ENCODE measurements at places on chromosomes 1 and 21.

- DNase-seq: no peak
- H3K4me3 ChIP-seq: no peak overlapping the region
- H3K27me3 ChIP-seq: no peaks in the 10 kb centered on the region
- peaks cover 21% of the 10 kb centered on the region for H3K4me1 ChIP-seq
These were observed 13.0 kb upstream of the GUCA2A start for GRCh38 chr1:42177541-42177981.

GRCh38 chr1:90412563-90412962 is 304.5 kb downstream of the BARHL2 start:
- H3K27me3 ChIP-seq: no peaks in the 10 kb centered on the region
- no peak overlapping the region for H3K27ac ChIP-seq
- DNase-seq: no peak
- H3K4me3 ChIP-seq: no peak overlapping the region
- no peaks in the 10 kb centered on the region for H3K36me3 ChIP-seq
- no peaks in the 10 kb centered on the region for H3K4me1 ChIP-seq

GRCh38 chr1:157585984-157586383 is 11.9 kb downstream of the FCRL4 start:
- no peaks in the 10 kb centered on the region for H3K27me3 ChIP-seq
- no peak overlapping the region for H3K4me3 ChIP-seq
- H3K27ac ChIP-seq: no peak overlapping the region
- H3K4me1 ChIP-seq: no peaks in the 10 kb centered on the region
- no peak for DNase-seq

- H3K4me1 ChIP-seq: peaks cover 56% of the 10 kb centered on the region
- H3K36me3 ChIP-seq: no peaks in the 10 kb centered on the region
- peak; percentile 78 for DNase-seq
- peak within 1 kb of the TSS; percentile 100 for H3K27ac ChIP-seq
- H3K4me3 ChIP-seq: no peak within 1 kb of the TSS
- no peaks in the 10 kb centered on the region for H3K27me3 ChIP-seq
These were observed at the start of gene S100A2 for GRCh38 chr1:153565529-153566374. TSS of gene S100A2 (minus strand) at chr1:153565844. CDS start at chr1:153563877, 1,967 bp downstream.

GRCh38 chr1:157512036-157512969 is 40.0 kb downstream of the FCRL5 start:
- H3K36me3 ChIP-seq: no peaks in the 10 kb centered on the region
- no peak for DNase-seq
- H3K27ac ChIP-seq: no peak overlapping the region
- no peak overlapping the region for H3K4me3 ChIP-seq
- no peaks in the 10 kb centered on the region for H3K4me1 ChIP-seq
- no peaks in the 10 kb centered on the region for H3K27me3 ChIP-seq

GRCh38 chr1:151935154-151935553 is 25.8 kb upstream of the THEM4 start:
- no peak overlapping the region for H3K27ac ChIP-seq
- H3K4me1 ChIP-seq: no peaks in the 10 kb centered on the region
- no peak overlapping the region for H3K4me3 ChIP-seq
- DNase-seq: no peak
- H3K36me3 ChIP-seq: no peaks in the 10 kb centered on the region
- H3K27me3 ChIP-seq: no peaks in the 10 kb centered on the region

- no peaks in the 10 kb centered on the region for H3K36me3 ChIP-seq
- no peak within 1 kb of the TSS for H3K27ac ChIP-seq
- no peaks in the 10 kb centered on the region for H3K27me3 ChIP-seq
- H3K4me1 ChIP-seq: peaks cover 4% of the 10 kb centered on the region
- H3K4me3 ChIP-seq: no peak within 1 kb of the TSS
These were observed at the start of gene LDLRAD1 for GRCh38 chr1:54017979-54018378. TSS of gene LDLRAD1 (minus strand) at chr1:54018186. CDS start at chr1:54018112, 74 bp downstream.

DNA sequence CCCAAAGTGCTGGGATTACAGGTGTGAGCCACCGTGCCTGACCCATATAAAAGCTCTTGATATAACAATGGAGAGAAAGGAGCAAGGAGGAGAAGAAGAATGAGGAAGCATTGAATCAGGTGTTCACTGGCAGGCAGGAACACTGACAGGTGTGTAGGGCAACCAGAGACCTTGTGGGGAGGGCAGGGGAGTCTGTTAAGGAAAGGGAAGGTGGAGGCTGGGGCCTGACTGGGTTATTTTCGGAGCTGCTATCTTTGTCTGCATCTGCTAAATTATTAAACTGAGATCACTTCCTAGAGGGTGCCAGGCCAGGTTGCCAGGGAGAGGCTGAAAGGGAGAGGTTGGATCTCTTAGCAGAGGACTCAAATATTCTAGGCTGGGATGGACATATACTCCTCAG is 6.8 kb upstream of the TRNP1 start:
- no peaks in the 10 kb centered on the region for H3K36me3 ChIP-seq
- H3K27ac ChIP-seq: no peak overlapping the region
- no peak overlapping the region for H3K4me3 ChIP-seq

- DNase-seq: no peak
- peaks cover 2% of the 10 kb centered on the region for H3K4me1 ChIP-seq
- H3K27me3 ChIP-seq: no peaks in the 10 kb centered on the region
These were observed 25.3 kb downstream of the WLS start for GRCh38 chr1:68206848-68207689.

- H3K4me1 ChIP-seq: no peaks in the 10 kb centered on the region
- DNase-seq: no peak
- H3K27me3 ChIP-seq: no peaks in the 10 kb centered on the region
These were observed 4.0 kb downstream of the CLCA1 start for GRCh38 chr1:86472767-86473166.

DNA sequence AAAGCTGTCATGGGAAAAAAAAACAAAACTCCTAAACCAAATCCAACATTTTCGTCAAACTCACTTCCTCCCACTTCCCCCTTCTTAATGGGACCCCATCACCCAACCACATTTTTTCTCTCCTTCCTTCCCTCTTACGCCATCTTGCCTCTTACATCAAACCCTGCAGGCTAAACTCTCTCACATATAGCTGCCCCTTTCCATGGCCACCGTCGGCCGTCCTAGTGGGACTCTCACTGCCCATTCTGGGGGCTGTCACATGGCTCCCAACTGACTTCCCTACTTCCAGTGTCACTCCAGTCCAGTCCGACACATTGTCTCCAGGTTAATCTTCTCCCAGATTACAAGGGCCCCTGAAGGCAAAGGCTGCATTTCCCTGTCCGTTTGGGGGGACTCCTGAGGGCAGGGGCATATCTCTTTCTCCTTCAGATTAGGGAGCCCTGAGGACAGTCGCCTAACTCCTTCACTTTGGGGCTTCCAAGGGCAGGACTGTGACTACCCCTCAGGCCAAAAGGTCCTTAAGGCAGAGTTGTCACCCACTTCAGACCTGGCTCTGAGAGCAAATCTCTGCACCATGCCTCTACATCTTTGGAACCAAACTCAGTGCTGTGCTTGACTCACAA is 658 bp downstream of the UBXN11 start:
- peaks cover 16% of the 10 kb centered on the region for H3K4me1 ChIP-seq
- H3K27me3 ChIP-seq: no peaks in the 10 kb centered on the region
- no peak overlapping the region for H3K27ac ChIP-seq
- H3K4me3 ChIP-seq: peak overlapping the region; percentile 99

GRCh38 chr1:202029727-202030126 is 19.3 kb downstream of the ELF3 start:
- no peak overlapping the region for H3K27ac ChIP-seq
- H3K4me3 ChIP-seq: no peak overlapping the region
- no peaks in the 10 kb centered on the region for H3K27me3 ChIP-seq
- peaks cover 5% of the 10 kb centered on the region for H3K4me1 ChIP-seq
- no peaks in the 10 kb centered on the region for H3K36me3 ChIP-seq
- DNase-seq: no peak

GRCh38 chr1:48222501-48223242 is at the start of gene SLC5A9:
TSS of gene SLC5A9 (plus strand) at chr1:48222716. CDS start at chr1:48222737, 21 bp downstream.
- no peaks in the 10 kb centered on the region for H3K27me3 ChIP-seq
- no peak within 1 kb of the TSS for H3K4me3 ChIP-seq
- no peaks in the 10 kb centered on the region for H3K4me1 ChIP-seq
- no peak for DNase-seq
- H3K36me3 ChIP-seq: no peaks in the 10 kb centered on the region
- no peak within 1 kb of the TSS for H3K27ac ChIP-seq

- H3K27ac ChIP-seq: no peak overlapping the region
- no peaks in the 10 kb centered on the region for H3K27me3 ChIP-seq
- no peaks in the 10 kb centered on the region for H3K36me3 ChIP-seq
- H3K4me1 ChIP-seq: no peaks in the 10 kb centered on the region
- DNase-seq: no peak
These were observed 186.9 kb downstream of the MATN1 start for GRCh38 chr1:30536530-30536929.

DNA sequence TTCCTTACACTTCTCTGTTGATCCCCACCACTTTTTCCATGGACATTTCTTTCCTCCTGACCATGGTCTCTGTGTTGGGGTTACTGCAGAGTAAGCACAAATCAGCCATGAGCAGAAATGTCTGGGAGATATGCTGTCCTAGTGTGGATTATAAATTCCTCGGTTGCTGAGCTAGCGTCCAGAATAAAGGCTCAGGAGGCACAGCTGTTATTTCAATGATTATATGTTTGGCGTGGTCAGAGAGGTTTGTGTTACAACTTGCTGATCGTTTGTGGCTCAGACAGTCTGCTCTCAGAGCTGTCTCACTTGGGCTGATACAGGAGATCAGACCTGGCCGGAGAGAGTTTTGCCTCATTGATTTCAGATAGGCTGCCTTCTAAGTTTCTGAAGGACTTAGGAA is 37.5 kb upstream of the LAMC2 start:
- H3K4me3 ChIP-seq: no peak overlapping the region
- no peaks in the 10 kb centered on the region for H3K27me3 ChIP-seq
- peaks cover 9% of the 10 kb centered on the region for H3K36me3 ChIP-seq
- DNase-seq: no peak
- no peaks in the 10 kb centered on the region for H3K4me1 ChIP-seq

- H3K36me3 ChIP-seq: no peaks in the 10 kb centered on the region
- no peak overlapping the region for H3K4me3 ChIP-seq
- peaks cover 3% of the 10 kb centered on the region for H3K4me1 ChIP-seq
These were observed 301.1 kb downstream of the MATN1 start for GRCh38 chr1:30422251-30422650.

GRCh38 chr1:9151328-9151860 is 22.5 kb upstream of the GPR157 start:
- H3K4me3 ChIP-seq: no peak overlapping the region
- peaks cover 22% of the 10 kb centered on the region for H3K36me3 ChIP-seq
- no peak overlapping the region for H3K27ac ChIP-seq
- H3K27me3 ChIP-seq: no peaks in the 10 kb centered on the region
- DNase-seq: no peak

DNA sequence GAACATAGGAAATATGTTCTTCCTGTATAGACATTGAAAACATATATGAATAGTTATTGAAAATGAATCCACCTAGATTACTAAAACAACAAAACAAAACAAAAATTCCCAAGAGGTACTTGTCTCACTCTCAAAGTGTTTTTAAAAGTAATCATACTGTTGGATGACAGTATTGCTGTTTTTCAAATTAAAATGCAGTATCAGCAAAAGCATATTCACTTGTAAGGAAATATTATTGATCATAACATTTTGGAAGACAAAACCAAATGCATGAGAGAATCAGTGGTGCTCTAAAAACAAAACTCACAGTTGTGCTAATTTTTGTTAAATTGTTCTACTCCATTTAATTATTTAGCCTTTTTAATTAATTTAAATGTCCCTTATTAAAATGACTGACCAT is 131.0 kb downstream of the COL11A1 start:
- H3K27ac ChIP-seq: no peak overlapping the region
- no peaks in the 10 kb centered on the region for H3K36me3 ChIP-seq
- no peaks in the 10 kb centered on the region for H3K4me1 ChIP-seq
- H3K4me3 ChIP-seq: no peak overlapping the region
- no peaks in the 10 kb centered on the region for H3K27me3 ChIP-seq
- no peak for DNase-seq

GRCh38 chr1:34642679-34643078 is 112.2 kb upstream of the GJB5 start:
- no peaks in the 10 kb centered on the region for H3K27me3 ChIP-seq
- H3K4me3 ChIP-seq: no peak overlapping the region
- no peak overlapping the region for H3K27ac ChIP-seq
- no peak for DNase-seq

DNA sequence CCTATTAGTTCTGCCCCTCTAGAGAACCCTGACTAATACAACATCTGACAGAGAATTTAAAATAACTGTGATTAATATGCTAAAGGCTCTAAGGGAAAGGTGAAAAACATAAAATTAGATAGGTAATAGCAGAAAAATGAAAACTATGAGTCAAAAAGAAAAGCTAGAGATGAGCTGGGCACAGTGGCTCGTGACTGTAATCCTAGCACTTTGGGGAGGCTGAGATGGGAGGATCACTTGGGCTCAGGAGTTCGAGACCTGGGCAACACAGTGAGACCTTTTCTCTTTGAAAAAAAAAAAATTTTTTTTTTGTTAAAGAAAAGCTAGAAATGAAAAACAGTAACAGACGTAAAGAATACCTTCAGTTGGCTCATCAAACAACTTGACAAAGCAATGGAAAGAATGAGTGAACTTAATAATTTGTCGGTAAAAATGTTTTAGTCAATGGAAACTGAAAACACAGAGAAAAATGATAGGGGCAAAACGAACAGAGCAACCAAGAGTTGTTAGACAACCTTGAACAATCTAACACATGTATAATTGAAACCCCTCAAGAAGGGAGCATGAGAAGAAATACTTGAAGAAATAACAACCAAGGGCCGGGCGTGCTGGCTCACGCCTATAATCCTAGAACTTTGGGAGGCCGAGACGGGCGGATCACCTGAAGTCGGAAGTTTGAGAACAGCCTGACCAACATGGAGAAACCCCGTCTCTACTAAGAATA is 132.9 kb upstream of the GFI1 start:
- no peaks in the 10 kb centered on the region for H3K4me1 ChIP-seq
- no peak overlapping the region for H3K27ac ChIP-seq
- H3K4me3 ChIP-seq: no peak overlapping the region
- H3K36me3 ChIP-seq: peaks cover 9% of the 10 kb centered on the region

GRCh38 chr21:25536752-25537151 is 70.5 kb downstream of the MRPL39 start:
- H3K36me3 ChIP-seq: no peaks in the 10 kb centered on the region
- H3K4me3 ChIP-seq: no peak overlapping the region
- no peak overlapping the region for H3K27ac ChIP-seq
- no peaks in the 10 kb centered on the region for H3K4me1 ChIP-seq
- DNase-seq: no peak

- H3K4me1 ChIP-seq: peaks cover 29% of the 10 kb centered on the region
- H3K27ac ChIP-seq: no peak overlapping the region
- H3K4me3 ChIP-seq: no peak overlapping the region
- no peaks in the 10 kb centered on the region for H3K36me3 ChIP-seq
- peak; percentile 40 for DNase-seq
These were observed 2.5 kb upstream of the CERS2 start for GRCh38 chr1:150976879-150977694.

DNA sequence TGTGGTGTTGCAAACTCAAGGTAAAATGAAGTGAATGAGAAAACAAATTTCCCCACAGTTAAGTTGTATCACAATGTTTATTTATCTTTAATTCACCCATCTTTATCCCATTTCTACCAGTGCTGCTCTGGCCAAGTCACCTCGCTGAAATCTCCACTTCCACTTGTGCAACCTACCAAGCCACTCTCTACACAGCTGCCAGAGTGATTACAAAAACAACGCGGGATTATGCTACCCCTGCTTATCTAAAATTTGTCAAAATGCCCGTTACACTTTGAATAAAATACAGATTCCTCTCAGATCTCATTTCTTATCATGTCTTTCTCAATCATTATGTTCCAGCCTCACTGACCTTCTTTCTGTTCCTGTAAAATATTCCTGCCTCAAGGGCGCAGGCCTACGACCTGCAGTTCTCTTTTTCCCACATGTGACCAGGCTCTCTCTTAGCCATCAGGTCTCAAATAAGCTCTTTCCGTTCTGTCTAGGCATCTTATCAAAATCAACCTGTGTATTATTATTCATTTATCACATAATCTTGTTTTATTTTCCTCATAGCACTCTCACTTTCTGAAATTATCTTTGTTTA is 95.6 kb downstream of the NTMT2 start:
- H3K27ac ChIP-seq: no peak overlapping the region
- H3K36me3 ChIP-seq: no peaks in the 10 kb centered on the region
- H3K4me1 ChIP-seq: no peaks in the 10 kb centered on the region
- no peaks in the 10 kb centered on the region for H3K27me3 ChIP-seq
- no peak for DNase-seq

All from trophoblast cell (in vitro differentiated cells and primary cell).